Activated B cell treated with CpG ODN at 0.5 μM for 24 hours (primary cell): ENCODE measurements at places on chromosomes 2 and 18. TPM values are rescaled to one million over a fixed set of nuclear protein-coding genes. Genes with fewer than 3 reads are reported as not detected.

- no peak for DNase-seq
Observed at GRCh38 chr2:199627417-199627816, 169.7 kb upstream of the SATB2 start.

GRCh38 chr2:70440621-70441020, 113.0 kb downstream of the TGFA start:
- DNase-seq: no peak

DNA sequence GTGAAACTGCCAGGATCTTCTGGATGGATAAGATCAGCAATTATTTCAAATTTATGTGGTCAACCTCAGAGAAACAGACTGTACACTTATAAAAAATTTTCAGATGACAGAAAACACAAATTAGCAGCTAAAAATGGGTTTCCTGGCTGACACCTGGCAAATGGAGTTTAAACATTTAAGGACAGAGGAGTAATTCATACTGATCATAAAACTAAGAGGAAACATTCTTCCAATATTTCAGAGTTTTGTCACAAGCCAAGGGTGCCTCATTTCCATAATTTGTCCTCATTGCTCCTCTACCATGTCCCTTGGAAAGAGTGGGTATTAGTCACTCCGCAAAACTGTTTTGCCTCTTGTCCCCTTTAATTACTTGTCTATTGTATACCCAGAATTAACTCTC, 70.2 kb downstream of the TMEFF2 start:
- DNase-seq: no peak

GRCh38 chr2:172996387-172996961, 79.2 kb upstream of the MAP3K20 start:
- no peak for DNase-seq

GNLY gene
- total RNA-seq: 1.8 and 2.3 TPM in 2 replicates

CNDP1 gene
- 0.15 and 0.33 TPM in 2 replicates for total RNA-seq
